Kidney glomerular epithelial cell (primary cell): ENCODE measurements at places on chromosomes 6 and 20.

DNA sequence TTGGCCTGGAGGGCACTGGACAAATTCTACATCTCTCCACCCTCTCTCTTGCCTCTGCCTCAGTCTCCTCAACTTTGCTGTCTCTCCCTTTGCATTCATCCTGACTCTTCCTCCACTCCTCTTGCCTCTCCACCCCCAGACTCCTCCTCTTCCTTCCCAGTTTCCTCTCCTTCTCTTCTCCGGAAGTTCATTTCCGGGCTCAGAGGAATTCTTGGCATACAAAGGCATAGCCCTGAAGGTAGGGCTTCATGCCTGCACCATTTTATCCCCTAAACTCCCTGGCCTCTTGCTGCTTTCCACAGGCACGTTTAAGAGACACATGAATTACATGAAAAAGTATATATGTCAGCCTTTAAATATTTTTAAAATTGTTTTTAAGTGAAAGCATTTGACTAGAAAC lies 10.6 kb downstream of the BFSP1 start:
- DNase-seq, result no peak

DNA sequence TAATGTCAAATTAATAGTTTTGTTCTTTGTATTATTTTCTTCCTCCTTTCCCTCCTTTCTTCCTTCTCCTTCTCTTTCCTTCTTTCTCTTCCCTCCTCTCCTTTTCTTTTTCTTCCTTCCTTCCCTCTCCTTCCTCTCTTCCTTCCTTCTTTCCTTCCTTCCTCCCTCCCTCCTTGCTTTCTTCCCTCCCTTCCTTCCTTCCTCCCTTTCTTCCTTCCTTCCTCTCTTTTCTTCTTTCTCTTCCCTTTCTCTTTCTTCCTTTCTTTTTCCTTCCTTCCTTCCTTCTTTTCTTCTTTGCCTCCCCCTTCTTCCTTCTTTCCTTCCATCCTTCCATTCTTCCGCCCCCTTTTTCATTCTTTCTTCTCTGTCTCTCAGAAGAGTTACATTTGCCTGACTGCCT lies 518.2 kb upstream of the ID4 start:
- DNase-seq, result no peak

DNA sequence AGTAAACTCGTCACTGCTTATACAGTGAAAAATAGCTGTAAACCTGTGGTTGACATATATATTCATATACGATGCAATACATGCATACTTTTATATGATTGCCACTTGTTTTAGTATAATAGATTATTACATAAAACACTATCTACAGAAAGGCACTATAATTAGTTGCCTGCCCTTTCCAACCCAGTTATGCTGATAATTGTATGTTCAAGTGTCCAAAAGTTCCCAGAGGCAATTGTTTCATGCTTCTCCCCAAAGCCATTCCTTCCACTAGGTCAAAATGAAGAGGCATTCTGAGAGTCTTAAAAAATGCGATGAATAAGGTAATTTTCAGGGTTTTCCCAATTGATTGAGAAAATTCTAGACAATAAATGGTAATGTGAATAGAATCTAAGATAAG lies 434.6 kb downstream of the LMBRD1 start:
- DNase-seq, result no peak

GRCh38 chr6:44470115-44470464 lies 82.6 kb downstream of the CDC5L start:
- no peak for DNase-seq

- DNase-seq, result no peak
Observed at GRCh38 chr20:2820084-2820895, 4.1 kb downstream of the TMEM239 start.

DNA sequence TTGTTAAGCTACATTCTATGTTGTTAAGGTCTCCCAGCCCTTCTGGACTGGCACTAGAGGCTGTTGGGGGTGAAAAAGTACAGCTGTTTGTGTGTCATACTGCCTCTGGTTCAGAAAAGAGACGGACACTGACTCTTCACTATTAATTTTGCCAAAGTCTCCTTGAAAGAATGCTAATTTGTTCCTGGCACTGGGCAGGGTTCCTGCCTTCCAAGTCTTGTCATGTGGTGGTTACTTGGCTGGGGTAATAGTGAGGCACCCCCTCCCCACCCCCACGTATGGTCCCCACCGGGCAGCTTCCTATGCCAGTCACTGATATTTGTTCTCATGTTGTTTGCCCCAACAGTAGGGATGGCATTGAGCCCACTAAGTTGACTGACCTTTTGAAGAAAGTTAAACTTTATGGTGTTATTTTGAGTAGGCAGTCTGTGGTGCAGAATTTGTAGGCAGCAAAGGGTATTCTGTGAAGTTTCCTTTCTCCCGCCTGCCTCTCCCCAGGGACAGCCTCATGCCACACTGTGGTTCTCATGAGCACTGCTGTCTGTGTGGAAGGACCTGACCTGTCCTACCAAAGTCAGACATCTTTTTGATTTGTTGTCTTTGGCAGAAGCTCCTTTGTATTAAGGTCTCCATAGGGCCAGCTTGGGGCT lies 8.7 kb downstream of the CDS2 start:
- no peak for DNase-seq

- DNase-seq, result no peak
Observed at GRCh38 chr6:168129292-168130167, 50.5 kb upstream of the FRMD1 start.

- DNase-seq, result no peak
Observed at GRCh38 chr6:32488083-32488482, 42.0 kb downstream of the HLA-DRB5 start.

GRCh38 chr6:49790341-49790740 lies 3.3 kb upstream of the PGK2 start:
- DNase-seq, result no peak

GRCh38 chr6:110560239-110561007 lies 84.0 kb upstream of the SLC22A16 start:
- DNase-seq, result no peak
